Left lung (tissue), 14 donors: ENCODE measurements at places on chromosomes 12 and 14. TPM values are rescaled to one million over a fixed set of nuclear protein-coding genes. Genes with fewer than 3 reads are reported as not detected.
A peak's percentile ranks its signal among the peaks of the same experiment; 100 is the strongest.

GRCh38 chr12:23083267-23083666, 458.3 kb downstream of the ETNK1 start:
- H3K27ac ChIP-seq: no peak overlapping the region
- H3K4me1 ChIP-seq: no peaks in the 10 kb centered on the region
- no peak overlapping the region for H3K4me3 ChIP-seq
- no peak for DNase-seq

DNA sequence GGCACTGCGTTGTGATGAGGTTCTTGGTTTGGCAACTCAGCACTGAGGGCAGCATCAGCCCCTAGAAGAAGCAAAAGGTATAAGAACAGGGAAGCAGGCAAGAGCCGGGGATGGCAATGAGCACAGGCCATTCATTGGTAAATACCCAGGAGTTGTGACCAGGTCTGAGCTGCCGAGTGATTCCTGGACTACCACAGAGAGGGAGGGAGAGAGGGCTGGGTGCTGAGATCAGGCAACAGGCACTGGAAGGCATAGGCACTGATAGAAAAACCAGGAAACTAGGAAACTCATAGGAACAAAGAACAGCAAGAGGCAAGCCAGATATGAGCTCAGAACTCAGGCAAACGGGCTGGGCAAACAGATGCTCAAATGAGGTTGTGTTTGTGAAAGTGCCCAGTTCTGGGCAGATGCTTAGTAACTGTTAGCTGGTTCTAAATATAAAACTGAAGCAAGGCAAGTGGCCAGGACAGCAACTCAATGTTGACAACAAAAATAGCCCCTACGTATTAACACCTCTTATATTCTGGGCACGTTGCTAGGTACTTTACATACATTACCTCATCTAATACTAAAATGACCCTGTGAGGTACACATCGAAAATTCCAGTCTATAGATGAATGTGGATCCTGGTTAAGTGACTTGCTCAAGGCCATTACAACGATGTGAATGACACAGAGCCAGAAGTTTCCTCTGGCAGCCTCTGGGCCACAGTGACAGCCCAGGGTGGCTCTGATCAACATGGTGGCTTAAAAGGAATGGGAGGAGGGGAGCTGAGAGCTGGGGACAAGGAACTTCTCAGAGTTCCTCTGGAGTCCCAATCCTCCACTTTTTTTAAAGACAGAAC, 121.1 kb downstream of the PRMT8 start:
- H3K4me1 ChIP-seq: peaks cover 9% of the 10 kb centered on the region
- H3K27me3 ChIP-seq: no peaks in the 10 kb centered on the region
- peaks cover 20% of the 10 kb centered on the region for H3K36me3 ChIP-seq

GRCh38 chr12:5364036-5364770, 67.7 kb upstream of the NTF3 start:
- H3K4me1 ChIP-seq: no peaks in the 10 kb centered on the region
- H3K27ac ChIP-seq: no peak overlapping the region
- H3K4me3 ChIP-seq: no peak overlapping the region
- H3K27me3 ChIP-seq: no peaks in the 10 kb centered on the region
- no peak for DNase-seq

DNA sequence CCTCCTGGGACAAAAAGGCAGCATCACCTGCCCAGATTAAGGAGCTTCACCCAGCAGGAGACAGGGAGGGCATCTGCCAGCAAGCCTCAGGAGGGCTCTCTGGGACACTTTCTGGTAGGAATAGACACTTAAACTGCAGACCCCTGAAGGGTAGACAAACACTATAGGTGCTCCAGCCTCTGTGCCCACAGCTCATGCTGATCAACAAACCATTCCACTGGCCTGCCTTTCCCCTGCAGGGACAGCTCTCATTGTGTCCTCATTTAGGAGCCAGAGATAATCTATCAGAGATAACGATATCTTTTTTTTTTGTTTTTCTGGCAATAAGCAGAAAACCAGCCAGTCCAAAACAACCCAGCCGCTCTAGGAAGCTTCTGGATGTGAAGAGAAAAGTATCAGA, 251.8 kb upstream of the CCDC196 start:
- H3K4me3 ChIP-seq: no peak overlapping the region
- peaks cover 5% of the 10 kb centered on the region for H3K27me3 ChIP-seq
- H3K36me3 ChIP-seq: no peaks in the 10 kb centered on the region

DNA sequence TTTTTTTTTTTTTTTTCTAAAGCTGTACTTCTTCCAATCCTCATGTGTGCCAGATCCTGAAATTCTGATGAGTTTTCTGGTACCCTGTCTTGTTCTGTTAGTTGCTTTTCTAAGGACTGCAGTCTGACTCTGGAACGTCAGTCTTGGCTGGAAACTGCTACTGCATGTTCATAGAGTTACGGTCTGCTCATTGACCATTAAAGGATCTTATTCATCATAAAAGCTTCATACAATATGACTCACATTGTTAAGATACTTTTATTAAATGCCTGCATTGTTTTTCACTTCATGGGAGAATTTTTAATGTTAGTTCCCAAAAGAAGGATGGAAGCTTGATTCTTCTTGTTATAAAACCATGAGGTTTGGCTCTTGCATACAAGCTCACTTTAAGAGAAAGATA, 233.6 kb downstream of the SYT10 start:
- no peaks in the 10 kb centered on the region for H3K36me3 ChIP-seq
- no peaks in the 10 kb centered on the region for H3K27me3 ChIP-seq
- no peak overlapping the region for H3K4me3 ChIP-seq
- DNase-seq: no peak

DNA sequence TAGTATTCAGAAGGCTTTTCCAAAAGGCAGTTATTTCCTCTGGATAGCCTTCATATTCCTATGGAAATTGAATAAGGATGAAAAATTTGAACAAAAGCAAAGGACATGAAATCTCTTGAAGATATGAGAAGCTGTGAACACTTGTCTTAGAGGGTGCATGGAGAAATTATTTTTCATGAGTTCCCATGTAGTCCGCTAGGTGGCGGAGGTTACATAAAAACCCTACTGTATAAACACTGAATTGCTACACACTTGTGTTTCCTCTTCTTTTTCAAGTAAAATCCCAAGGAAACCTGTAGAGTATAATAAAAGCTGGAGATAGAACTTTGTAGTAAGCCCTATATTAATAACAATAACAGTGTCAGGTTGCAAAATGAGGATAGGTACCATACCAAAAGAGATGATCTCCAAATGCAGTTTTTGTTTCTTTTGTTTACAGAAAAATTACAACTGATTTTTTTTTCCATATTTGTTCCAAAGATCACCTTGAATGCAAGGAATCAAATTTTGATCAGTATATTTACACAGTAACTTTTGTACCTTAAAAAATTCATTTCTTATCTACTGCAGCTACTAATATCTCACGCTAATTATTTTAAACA, 37.8 kb upstream of the OR4E1 start:
- H3K27ac ChIP-seq: no peak overlapping the region
- H3K4me1 ChIP-seq: no peaks in the 10 kb centered on the region
- no peak overlapping the region for H3K4me3 ChIP-seq

DNA sequence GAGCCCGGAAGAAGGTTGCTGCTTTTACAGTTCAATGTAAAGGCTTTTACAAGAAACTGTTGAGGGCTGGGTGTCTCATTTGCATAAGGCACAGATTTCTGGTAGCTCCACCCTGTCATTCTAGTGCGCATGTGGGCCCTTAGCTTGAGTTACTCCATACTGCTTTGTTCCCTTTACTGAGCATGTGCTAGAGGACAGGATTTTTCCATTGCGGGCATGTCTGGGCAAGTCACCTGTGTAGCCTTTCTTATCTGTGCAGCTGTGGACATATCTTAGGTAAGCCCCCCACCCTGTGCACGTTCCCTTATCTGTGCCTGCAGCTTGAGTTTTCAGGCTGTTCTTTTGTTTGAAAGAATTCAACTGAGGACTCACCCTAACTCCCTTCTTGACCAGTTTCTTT, 56.2 kb upstream of the ARHGAP5 start:
- no peak for DNase-seq
- no peaks in the 10 kb centered on the region for H3K4me1 ChIP-seq
- H3K4me3 ChIP-seq: no peak overlapping the region
- H3K27me3 ChIP-seq: no peaks in the 10 kb centered on the region
- no peaks in the 10 kb centered on the region for H3K36me3 ChIP-seq

DNA sequence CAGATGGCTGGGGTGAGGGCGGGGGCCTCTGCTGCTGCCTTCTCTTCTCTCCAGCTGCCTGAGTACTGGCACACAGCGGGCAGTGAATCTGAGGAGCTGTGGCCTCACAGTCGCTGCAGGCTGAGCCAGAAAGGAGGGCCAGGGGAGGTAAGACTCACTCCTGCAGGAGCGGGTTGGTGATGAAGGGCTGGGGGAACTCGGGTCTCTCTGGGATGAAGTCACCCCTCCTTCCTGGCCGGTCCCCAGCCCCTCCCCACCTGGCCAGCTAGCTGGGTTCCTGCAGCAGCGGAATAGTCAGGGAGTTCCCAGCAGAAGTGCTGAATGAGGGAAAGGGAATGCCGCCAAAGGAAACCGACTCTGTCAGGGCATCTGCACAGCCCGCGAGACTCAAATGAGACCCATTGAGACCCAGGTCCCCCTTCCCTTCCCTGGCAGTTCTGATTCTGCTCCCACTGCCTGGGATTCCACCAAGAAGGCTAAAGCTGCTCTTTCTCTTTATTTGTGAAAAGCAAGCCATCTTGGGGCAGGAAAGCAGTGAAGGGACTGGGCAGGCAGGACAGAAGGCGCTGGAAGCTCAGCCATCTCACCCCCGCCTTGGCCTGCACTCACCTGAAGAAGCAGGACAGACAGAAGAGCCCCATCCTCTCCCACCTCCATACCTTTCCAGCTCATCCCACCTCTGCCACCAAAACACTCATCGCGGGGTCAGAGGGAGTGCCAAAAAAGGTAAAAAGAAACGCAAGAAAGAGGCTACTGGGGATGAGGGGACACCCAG, 5.3 kb downstream of the NGB start:
- H3K27ac ChIP-seq: no peak overlapping the region
- H3K36me3 ChIP-seq: no peaks in the 10 kb centered on the region
- H3K4me1 ChIP-seq: no peaks in the 10 kb centered on the region
- DNase-seq: no peak
- peaks cover 9% of the 10 kb centered on the region for H3K27me3 ChIP-seq

DNA sequence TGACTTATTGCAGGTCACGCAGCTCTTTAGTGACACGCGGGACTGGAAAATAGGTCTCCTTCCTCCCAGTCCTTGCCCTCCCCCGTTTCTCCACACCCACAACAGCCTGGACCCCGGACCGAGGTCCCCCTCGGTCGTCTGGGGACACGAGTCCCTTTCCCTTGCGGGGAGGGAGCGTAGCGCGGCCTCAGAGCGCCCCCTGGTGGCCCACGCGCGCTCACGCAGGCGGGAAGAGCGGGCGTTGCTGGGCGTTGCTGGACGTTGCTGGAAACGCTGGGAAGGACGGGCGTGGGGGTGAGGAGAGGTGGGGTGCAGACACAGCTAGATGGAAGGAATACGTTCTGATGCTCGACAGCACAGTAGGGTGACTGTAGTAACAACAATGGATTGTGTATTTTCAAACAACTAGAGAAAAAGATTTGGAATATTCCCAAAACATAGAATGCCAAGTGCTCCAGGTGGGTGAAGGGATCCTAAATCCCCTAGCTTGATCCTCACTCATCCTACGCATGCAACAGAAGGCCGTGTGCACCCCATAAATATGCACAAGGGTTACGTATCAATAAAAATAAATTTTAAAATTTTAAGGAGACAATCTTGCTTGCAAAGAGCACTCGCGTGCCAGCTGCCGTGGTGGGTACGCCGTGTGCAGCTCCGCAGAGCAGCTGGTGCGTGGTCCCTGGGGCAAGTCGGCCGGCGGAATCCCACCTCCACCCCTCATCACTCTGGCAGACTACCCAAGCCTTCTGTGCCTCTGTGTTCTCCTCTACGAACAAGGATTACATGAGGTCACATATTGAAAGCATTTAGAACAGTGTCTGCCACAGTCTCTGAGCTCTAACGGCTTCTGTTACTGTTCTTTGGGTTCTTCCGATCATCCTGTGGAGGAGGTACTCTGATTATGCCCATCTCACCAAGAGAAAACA, 87.4 kb downstream of the B4GALNT3 start:
- no peaks in the 10 kb centered on the region for H3K27me3 ChIP-seq
- no peaks in the 10 kb centered on the region for H3K4me1 ChIP-seq
- peak; percentile 36 for DNase-seq
- peak overlapping the region; percentile 1 for H3K4me3 ChIP-seq

- no peak overlapping the region for H3K27ac ChIP-seq
- H3K4me3 ChIP-seq: no peak overlapping the region
- H3K27me3 ChIP-seq: peaks cover 66% of the 10 kb centered on the region
- DNase-seq: no peak
Measured at GRCh38 chr12:114443607-114444421, 37.9 kb upstream of the TBX5 start.

DNA sequence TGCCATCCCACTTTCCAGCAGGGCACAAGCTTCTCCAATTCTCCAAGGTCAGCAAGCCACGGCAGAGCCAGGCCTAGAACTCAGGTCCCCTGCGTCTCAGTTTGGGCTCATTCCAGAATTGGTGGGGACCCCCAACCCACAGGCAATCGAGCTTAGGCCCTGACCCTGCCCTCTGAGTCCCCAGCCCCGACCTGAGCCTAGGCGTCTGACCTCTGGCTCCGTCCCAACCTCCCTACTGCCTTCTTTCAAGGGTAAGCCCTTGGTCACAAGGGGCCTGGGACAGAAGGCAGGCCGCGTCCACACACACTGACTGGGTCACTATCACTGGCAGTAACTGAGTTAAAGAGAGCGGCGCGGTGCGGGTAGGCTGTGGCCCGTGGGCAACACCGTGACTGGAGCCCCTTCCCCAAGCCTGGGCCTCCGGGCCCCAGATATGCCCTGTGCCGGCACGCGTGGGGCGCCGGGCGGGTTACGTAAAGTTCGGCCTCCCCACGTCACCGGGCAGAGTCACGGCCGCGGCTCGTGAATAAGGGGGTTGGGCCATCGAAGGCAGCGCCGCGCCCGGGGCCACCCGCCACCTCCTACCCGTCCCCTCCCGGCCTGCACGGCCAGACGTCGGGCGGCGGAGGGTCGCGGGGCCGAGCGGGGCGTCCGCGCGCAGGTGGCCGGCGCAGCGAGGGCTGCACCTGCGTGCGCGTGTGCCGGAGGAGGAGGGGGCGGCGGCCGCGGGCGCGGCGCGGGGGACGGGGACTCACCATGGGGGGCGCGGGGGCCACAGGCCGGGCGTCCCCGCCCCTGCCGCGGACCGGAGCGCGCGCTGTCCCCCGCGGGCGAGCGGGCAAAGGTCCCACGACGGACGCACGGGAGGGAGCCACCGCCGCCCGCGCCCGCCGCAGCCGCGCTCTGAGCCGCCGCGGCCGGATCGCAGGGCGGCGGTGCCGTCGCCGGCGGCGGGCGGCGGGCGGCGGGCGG, 516 bp downstream of the ANKRD9 start:
- peaks cover 26% of the 10 kb centered on the region for H3K4me1 ChIP-seq
- H3K36me3 ChIP-seq: peaks cover 11% of the 10 kb centered on the region

DNA sequence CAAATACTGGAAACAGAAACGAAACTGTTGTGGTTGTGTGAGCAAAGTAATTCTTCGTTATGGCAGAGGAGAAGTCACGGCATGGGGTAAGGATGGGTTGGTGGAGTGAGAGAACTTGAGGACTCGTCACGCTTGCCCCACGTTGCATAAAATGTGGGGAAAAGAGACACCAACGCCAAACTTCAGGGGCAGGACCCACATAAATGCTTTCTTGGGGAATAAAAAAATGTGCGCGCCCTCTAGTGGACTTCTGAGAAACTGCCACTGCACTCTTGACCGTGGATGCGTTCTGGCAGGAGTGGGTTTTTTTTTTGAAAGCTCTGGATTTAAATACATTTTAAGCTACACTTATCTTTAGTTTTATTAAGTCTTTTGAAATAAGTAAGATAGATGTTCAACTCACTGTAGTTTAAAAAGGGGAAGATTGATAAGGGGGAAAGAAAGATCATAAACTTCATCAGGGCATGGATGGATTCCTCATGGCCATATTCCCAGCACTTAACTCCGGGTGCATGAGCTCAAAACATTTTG, 4.1 kb upstream of the IGF1 start:
- peaks cover 24% of the 10 kb centered on the region for H3K4me1 ChIP-seq
- no peak overlapping the region for H3K27ac ChIP-seq
- H3K36me3 ChIP-seq: no peaks in the 10 kb centered on the region

COL2A1 gene
- polyA plus RNA-seq: 91.3 TPM

SPIC gene
- not detected for polyA plus RNA-seq

SLCO1B1 gene
- not detected for polyA plus RNA-seq
